ENCODE measurements at places on chromosomes 4 and X. TPM values are rescaled to one million over a fixed set of nuclear protein-coding genes. Genes with fewer than 3 reads are reported as not detected.

Gene CSAG2
- not detected for total RNA-seq

DNA sequence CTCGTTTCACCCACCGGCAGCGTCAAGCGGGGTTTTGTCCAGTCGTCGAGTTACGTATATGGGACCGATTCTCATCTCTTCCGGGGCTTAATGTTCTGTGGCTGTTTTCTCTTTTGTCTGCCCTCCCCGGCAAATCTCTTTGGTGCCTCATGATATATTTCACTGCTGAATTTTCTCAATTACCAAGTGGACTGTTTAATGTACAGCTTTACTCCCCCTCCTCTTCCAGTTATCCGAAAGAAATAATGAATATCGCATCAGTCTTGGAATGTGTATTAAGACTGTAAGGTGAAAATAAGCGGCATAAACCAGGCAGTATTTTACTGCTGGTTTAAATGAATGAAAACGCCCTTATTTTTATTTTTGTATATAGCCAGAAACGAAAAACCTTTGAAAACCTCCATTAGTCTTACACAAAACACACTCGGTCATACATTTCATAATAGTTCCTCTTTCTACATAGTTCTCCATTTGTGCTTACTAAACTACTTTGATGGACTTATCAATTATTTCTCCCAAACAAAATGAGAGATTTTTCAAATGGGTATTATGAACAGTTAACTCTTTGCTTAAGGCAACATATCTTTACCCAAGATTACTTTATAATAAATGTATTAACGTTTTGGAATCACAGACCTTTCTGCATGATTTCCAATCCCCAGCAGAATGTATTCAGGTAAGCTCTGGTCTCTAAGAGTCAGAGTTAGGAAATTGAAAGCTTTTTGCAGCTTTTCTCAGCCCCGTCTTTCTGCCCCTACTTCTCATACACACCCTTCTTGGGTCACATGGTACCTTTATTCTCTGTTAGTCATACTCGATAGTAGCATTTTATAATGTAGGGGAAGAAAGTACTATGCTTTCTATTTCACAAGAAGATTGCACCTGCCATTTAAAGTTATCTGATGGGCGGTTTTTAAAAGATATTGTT lies 979 bp downstream of the RP2 start:
- no peaks in the 10 kb centered on the region for H3K4me1 ChIP-seq
- H3K4me3 ChIP-seq = peak overlapping the region; percentile 70
- H3K36me3 ChIP-seq = no peaks in the 10 kb centered on the region

Gene RNF113A
- total RNA-seq = 12.5 TPM

DNA sequence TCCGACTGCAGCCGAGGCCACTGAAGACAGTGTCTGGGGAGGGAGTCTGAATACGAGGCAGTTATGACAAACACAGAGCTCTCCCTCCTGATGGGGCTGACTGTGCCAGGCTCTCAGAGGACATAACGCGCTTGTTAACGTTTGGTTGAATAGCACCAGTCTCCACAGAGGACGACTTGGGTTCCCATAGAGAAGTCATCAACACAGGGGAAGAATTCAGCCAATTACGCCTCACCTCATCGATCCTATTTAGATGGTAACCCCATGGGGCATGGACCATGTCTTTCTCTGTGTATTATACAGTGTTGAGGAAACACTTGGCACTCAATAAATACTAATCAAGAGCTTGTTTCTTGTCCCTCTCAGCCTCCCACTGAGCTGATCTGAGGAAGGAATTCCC lies 642.6 kb upstream of the LCORL start:
- H3K4me1 ChIP-seq = no peaks in the 10 kb centered on the region
- no peak overlapping the region for H3K27ac ChIP-seq
- H3K27me3 ChIP-seq = no peaks in the 10 kb centered on the region
- no peaks in the 10 kb centered on the region for H3K36me3 ChIP-seq
- H3K4me3 ChIP-seq = no peak overlapping the region

Gene NLGN4X
- total RNA-seq = 0.64 TPM

- H3K27ac ChIP-seq = no peak overlapping the region
- no peaks in the 10 kb centered on the region for H3K27me3 ChIP-seq
- no peaks in the 10 kb centered on the region for H3K4me1 ChIP-seq
- no peaks in the 10 kb centered on the region for H3K36me3 ChIP-seq
- no peak overlapping the region for H3K4me3 ChIP-seq
Observed at GRCh38 chr4:14867847-14868246, 134.4 kb upstream of the CPEB2 start.

Gene UNC5C
- 6.2 TPM for total RNA-seq

Gene SPANXD
- total RNA-seq = not detected

- no peaks in the 10 kb centered on the region for H3K36me3 ChIP-seq
- H3K4me1 ChIP-seq = no peaks in the 10 kb centered on the region
- no peak overlapping the region for H3K27ac ChIP-seq
- H3K4me3 ChIP-seq = no peak overlapping the region
- H3K27me3 ChIP-seq = no peaks in the 10 kb centered on the region
Observed at GRCh38 chr4:53055274-53055673, 193.2 kb downstream of the RASL11B start.

GRCh38 chr4:118757761-118758251 lies 72.6 kb downstream of the METTL14 start:
- H3K27me3 ChIP-seq = no peaks in the 10 kb centered on the region
- peak overlapping the region; percentile 80 for H3K27ac ChIP-seq
- H3K36me3 ChIP-seq = no peaks in the 10 kb centered on the region
- H3K4me1 ChIP-seq = peaks cover 3% of the 10 kb centered on the region
- no peak for DNase-seq
- H3K4me3 ChIP-seq = no peak overlapping the region

- no peaks in the 10 kb centered on the region for H3K4me1 ChIP-seq
- no peak for DNase-seq
- H3K36me3 ChIP-seq = no peaks in the 10 kb centered on the region
- no peak overlapping the region for H3K4me3 ChIP-seq
Observed at GRCh38 chrX:13717700-13718472, 16.5 kb downstream of the TRAPPC2 start.

- H3K27ac ChIP-seq = no peak overlapping the region
- no peaks in the 10 kb centered on the region for H3K36me3 ChIP-seq
- no peak overlapping the region for H3K4me3 ChIP-seq
- peaks cover 4% of the 10 kb centered on the region for H3K4me1 ChIP-seq
- peaks cover 4% of the 10 kb centered on the region for H3K27me3 ChIP-seq
Observed at GRCh38 chrX:120564925-120565324, 4.2 kb upstream of the CUL4B start.

Gene NSUN7
- 0.80 TPM for total RNA-seq

DNA sequence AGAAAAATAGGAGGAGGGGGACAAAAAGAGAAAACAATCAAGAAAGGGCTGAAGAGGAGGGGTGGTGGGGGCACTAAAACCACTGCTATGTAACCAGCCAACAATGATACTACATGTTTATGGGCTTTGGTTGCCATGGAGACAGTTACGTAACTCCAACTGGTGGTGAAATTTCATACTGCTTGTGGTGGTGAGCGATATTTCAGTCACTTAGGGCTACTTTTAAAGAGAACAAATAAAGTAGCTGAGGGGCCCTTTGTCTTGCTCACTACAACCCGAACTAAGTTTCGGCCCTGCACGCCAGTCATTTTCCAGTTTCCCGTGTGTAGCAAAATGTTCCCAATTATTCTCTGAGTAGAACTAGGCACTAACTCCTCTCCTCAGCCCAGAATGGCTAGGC lies 275.2 kb upstream of the EDA2R start:
- H3K4me1 ChIP-seq = no peaks in the 10 kb centered on the region
- no peaks in the 10 kb centered on the region for H3K36me3 ChIP-seq
- DNase-seq = no peak
- peaks cover 26% of the 10 kb centered on the region for H3K27me3 ChIP-seq
- no peak overlapping the region for H3K27ac ChIP-seq

GRCh38 chrX:70046978-70047377 lies 2.8 kb downstream of the AWAT2 start:
- no peaks in the 10 kb centered on the region for H3K4me1 ChIP-seq
- no peaks in the 10 kb centered on the region for H3K36me3 ChIP-seq
- DNase-seq = no peak
- no peak overlapping the region for H3K4me3 ChIP-seq
- no peak overlapping the region for H3K27ac ChIP-seq

Gene VSIG4
- 63.3 TPM for total RNA-seq

GRCh38 chr4:95107635-95108034 lies 349.9 kb downstream of the BMPR1B start:
- DNase-seq = no peak
- no peak overlapping the region for H3K4me3 ChIP-seq

Gene MAGED4B
- total RNA-seq = not detected

Gene LRP2BP
- total RNA-seq = 0.96 TPM

GRCh38 chr4:2284934-2285612 lies 23.2 kb upstream of the MXD4 start:
- no peak overlapping the region for H3K4me3 ChIP-seq
- DNase-seq = no peak
- no peaks in the 10 kb centered on the region for H3K27me3 ChIP-seq
- no peaks in the 10 kb centered on the region for H3K4me1 ChIP-seq

- no peak overlapping the region for H3K4me3 ChIP-seq
- no peak overlapping the region for H3K27ac ChIP-seq
- H3K4me1 ChIP-seq = no peaks in the 10 kb centered on the region
Observed at GRCh38 chrX:129577473-129577872, 37.4 kb downstream of the OCRL start.

Measured in breast epithelium (tissue), 4 donors.